ENCODE measurements at places on chromosomes 1 and 21.

DNA sequence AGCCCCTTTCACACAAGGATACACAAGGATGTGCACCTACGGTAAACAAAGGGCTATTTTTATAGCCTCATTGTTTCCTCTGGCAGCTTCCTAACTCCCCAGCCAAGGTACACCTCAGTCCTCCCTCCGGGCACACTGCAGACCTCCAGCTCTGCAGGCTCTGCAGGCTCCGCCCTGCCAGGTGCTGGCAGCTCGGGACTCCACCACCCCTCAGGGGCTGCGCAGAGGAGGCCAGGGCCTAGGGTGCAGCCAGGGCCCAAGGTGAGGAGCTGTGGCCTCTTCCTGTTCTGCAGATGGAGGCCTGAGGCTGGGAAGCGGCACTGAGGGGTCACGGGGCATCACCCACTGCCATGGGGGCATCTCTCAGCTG lies 19.8 kb upstream of the CLSTN1 start:
- no peak for DNase-seq

- DNase-seq = no peak
These were observed 15.3 kb upstream of the PLA2G4A start for GRCh38 chr1:186813420-186813819.

- DNase-seq = no peak
These were observed 22.8 kb downstream of the S100A6 start for GRCh38 chr1:153513023-153513422.

DNA sequence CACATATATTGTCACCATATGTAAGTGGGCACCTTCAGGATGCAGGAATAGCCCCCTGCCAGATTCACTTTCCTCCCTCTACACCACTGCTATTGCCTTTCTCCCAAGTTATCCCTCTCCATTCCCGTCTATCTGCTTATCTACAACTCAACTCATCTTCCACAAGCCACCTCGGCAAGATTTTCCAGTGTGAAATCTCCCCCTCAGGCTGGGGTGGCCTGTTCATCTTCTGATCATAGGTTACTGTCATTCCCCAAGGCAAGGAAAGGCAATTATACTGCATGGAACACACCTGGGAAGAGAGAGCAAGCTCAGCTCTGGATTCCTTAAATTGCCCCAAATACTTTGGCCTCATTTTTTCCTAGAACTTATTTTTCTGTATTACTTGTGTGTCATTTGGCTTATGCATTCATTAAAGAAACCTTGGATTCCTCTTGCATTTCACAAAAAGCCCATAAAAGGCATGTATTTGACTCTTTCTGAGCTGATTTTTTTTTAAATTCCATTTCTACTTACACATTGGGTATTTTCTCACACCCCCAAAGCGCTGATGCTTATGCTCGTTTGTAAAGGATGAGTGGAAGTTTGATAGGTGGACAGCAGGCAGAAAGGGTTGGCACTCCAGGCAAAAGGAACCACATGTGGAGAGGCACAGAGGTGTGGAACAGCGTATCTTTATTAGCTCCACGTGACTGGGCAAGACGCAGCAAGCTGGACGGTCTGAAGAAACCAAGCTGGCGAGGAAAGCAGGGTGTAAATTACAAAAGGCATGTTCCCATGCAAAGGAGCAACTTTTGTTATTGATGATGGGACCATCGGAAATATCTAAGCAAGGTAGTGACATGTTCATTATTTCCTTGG lies 169.7 kb upstream of the RAB4A start:
- DNase-seq = no peak

DNA sequence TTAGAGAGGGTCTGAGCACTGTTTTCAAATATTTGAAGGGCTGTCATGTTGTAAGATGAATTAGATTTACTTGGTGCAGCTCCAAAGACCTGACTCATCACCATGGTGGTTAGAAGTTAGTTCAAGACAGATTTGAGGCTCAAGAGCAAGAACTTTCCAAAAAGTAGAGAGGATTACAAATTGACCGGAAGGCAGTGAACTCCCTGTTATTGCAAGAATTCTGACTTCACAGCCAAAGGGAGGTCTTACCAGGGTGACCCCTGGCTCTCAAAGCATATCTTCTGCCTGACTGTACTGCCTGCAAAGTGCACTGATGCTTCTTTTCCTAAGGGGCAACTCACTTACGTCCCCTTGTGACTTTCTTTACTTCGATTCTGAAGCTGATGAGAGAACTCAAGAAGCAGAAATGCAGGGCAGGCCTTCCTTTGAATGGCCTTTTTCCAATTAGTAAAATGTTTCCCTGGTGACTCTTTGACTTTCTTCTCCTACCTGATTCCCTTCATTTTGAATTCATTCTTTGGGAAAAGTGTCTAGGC lies 86.4 kb downstream of the NAV1 start:
- peak; percentile 97 for DNase-seq

DNA sequence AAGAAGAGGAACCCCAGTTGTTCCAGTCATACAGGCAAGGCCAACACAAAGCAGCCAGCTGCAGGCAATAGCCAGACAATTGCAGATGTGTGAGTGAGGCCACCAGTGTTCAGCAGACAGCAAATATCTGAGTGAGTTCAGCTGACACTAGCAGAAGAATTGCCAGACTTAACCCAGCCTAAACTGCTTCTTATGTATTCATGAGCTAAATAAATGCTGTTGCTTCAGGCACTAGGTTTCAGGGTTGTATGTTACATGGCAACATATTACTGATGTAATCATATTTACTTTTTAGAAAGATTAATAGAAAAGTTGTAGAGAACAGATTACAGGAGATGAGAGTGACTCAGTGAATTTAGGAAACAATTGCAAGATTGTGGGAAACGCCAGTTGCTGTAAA lies 129.8 kb upstream of the CHODL start:
- DNase-seq = no peak

DNA sequence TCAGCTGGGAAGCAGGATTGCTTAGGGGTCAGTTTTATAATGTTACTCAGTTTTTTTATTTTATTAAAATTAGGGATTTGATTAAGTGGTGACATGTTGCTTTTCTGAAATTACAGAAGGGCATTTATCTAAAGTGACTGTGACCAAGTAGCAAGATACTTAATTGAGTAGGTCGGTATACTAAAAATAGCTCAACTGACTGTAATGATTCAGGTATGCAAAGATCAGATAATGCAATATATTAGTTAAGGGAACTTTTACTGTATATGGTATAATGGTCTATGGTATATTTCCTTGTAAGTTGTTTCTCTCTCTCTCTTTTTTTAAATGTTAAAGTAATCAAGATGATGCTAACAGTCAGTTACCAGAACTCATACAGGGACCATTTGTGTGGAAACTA lies 26.2 kb downstream of the RLF start:
- no peak for DNase-seq

- DNase-seq = no peak
These were observed 546.4 kb downstream of the OMA1 start for GRCh38 chr1:58000116-58000515.

- no peak for DNase-seq
These were observed 204.4 kb upstream of the MAP1LC3C start for GRCh38 chr1:242203262-242203661.

DNA sequence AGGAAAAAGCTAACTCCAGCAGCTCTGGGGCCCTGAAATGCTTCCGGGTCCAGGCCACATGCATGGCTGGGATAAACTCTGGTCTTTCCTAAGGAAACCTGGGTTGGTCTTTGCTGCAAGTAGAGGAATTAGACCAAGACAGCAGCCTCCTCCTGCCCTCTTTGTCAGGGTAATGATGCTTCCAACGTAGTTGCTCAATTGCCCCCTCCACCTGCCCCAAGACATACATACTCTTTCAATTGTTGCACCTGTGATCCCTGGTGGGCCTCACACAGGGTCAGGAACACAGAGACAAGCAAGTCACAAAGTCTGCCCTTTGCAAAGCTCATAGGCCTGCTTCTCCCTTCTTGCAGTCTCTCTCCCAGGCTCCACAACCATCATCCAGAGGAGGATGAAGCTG lies 41.9 kb upstream of the GRIK3 start:
- DNase-seq = no peak

DNA sequence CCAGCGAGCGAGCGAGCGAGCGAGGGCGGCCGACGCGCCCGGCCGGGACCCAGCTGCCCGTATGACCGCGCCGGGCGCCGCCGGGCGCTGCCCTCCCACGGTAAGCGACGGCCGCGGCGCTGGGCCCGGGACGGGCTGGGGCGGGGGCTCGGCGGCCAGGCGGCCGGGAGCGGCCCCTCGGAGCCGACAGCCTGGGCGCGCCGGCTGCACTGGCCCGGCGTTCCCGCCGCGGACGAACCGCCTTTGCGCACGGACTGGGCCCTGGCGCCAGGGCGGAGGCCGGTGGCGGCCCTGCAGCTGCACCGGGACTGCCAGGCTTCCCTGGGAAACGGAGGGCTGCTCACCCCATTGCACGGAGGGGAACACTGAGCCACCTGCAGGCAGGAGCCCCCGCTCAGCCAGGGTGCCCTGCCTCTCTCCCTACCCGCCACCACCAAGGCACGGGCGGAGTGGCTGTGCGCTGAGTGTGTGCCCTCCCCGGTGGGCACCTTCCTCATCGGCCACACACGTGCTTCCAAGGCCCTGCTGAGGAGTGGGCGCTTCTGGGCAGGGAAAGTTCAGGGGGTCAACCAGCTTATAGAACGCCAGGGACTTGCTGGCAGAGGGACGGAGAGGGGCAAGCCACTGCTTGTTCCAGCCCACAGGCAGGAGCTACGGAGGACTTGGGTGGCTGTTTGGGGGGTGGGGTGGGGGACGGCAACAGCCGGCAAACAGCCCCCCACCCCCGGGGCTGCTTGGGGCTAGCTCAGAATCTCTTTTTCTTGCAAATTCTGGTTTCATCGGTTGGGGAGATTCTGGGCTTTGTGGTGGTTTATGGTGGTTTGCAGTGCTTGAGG lies 532 bp downstream of the CSF1 start:
- no peak for DNase-seq

GRCh38 chr1:46820076-46820475 lies 21.2 kb downstream of the CYP4B1 start:
- no peak for DNase-seq

DNA sequence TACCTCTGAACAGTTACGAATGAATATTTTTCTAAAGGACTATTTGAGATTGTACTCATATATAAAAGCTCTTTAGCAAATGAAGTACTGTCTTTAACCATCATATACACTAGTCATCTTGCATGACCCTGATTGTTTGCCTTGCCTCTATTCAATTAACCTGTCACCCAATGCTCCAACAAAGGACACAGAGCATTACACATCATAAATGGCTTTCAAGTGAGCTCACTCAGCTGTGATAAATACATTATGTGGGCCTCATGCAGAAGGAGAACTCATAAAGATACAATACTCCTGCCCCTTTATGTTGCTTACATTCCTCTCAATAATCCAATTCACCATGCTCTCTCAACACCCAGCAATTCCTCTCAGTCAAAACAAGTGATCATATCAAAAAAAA lies 993.0 kb upstream of the PRMT6 start:
- DNase-seq = no peak
